M059J (cell line): ENCODE measurements at places on chromosomes 6 and 20.

DNA sequence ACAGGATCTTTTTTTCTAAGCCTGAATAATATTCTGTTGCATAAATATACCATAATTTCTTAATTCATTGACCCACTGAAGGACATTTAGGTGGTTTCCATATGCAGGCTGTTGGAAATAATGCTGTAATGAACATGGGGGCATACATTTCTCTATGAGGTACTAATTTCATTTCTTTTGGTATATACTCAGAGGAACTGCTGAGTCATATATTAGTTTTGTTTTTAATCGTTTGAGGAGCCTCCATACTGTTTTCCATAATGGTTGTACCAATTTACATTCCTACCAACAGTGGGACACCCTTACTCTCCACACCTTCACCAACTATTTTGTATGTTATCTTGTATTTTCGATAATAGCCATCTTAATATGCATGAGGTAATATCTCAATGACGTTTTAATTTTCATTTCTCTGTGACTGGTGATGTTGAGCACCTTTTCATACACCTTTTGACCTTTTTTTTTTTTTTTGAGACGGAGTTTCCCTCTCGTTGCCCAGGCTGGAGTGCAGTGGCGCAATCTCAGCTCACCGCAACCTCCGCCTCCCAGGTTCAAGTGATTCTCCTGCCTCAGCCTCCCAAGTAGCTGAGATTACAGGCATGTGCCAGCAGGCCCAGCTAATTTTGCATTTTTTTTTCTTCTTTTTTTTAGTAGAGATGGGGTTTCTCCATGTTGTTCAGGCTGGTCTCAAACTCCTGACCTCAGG is 187.4 kb downstream of the RNGTT start:
- DNase-seq, result no peak

DNA sequence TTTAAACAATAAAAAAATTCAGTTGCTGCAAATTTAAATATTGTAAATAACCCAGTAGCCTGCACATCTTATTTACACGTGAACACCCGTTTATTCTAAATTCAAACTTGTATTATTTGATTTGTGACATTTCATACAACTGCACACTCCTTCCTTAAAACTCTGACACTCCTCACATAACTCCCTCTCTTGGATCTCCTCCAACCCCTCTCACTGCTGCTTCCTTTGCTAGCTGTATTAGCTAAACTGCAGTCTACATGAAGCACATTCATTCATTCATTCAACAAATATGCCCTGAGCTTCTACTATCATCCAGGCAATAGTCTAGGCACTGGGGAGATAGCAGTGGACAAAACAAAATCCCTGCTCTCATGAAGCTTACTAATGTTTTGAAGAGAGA is 47.0 kb downstream of the FBXL4 start:
- DNase-seq, result no peak

DNA sequence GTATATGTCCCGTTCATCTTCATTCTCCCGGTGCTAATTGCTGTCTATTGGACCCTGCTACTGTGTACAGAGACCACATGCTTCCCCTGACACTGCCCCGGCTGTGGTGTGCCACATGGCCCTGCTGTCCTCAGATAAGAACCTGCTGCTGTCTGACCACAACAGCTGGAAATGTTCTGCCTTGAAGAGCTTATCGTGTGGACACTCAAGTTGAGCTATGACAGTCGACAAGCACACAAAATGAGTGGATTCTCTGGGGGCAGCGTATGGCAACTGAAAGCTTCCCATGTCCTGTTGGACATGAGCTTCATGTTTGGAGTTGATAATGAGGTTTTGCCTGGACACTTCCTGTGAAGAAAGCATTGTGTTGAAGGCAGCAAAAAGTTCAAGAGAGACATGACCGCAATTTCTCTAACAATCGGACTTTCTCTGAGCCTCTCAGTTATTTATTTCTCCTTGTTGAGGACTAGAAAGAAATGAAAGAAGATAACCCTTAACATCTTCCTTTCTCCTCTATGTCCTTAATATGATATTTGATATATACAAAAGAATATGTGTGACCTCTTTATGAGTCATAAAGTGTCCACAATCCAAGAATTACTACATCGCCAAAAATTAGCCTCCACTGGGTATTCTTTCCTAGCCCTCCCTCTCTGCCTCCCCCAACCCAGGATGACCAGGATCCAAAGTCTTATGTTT is 187.1 kb upstream of the TCF21 start:
- peak; percentile 19 for DNase-seq

GRCh38 chr6:105077596-105078385 is 102.0 kb downstream of the POPDC3 start:
- peak; percentile 64 for DNase-seq

DNA sequence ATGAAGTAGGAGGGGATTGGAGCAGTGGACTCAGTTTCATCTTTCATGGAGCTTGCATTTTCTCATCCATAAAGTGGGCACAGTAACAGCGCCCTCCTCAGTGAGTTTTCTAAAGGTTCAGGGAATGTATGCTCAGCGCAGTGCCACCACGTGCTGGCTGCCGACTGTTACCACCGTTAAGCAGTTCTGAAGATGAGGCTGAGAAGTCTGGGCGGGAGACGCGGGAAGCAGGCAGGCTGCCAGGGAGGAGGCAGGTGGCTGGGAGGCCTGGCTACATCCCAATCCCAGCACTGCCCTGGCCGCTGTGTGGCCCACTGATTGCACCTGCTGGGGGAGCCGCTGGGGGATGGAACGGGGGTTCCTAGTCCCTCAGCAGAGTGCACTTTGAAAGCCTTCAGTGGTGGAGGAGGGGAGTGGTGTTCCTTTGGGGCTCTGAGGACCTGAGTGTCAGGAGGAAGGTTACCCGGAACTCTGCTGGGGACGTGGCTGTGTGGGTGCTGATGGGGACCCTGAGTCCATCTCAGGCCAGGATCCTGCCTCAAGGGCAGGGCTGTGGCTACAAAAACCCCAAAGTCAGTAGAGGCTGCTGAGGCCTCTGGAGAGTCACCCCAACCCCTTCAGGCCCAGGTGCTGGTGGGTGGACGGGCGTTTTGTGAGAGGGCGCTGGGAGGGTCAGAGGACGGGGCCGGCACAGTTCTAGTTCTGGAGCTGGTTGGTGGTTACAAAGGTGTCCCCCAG is 28.0 kb upstream of the PHACTR3 start:
- DNase-seq, result no peak

DNA sequence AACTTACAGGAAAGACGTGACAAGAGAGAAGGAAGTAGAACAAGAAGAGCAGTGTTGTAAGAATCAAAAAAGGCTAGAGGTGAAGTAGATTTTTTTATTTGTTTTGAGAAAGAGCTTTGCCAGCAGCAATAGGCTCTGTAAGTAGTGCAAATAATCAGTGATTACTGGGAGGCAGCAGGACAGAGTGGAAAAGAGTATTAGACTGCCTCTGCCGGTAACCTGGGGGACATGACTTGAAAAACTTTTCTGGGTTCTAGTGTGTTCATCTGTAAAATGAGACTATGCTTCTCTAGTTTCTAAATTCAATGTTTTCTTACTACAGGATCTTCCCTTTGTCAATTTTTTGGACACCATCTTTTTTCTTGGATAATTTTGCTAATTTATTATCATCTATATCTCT is 5.8 kb upstream of the IRAK1BP1 start:
- DNase-seq, result no peak

GRCh38 chr6:168601111-168601510 is 160.1 kb downstream of the SMOC2 start:
- no peak for DNase-seq

GRCh38 chr6:131065112-131065823 is 2.2 kb upstream of the EPB41L2 start:
- DNase-seq, result peak; percentile 55

DNA sequence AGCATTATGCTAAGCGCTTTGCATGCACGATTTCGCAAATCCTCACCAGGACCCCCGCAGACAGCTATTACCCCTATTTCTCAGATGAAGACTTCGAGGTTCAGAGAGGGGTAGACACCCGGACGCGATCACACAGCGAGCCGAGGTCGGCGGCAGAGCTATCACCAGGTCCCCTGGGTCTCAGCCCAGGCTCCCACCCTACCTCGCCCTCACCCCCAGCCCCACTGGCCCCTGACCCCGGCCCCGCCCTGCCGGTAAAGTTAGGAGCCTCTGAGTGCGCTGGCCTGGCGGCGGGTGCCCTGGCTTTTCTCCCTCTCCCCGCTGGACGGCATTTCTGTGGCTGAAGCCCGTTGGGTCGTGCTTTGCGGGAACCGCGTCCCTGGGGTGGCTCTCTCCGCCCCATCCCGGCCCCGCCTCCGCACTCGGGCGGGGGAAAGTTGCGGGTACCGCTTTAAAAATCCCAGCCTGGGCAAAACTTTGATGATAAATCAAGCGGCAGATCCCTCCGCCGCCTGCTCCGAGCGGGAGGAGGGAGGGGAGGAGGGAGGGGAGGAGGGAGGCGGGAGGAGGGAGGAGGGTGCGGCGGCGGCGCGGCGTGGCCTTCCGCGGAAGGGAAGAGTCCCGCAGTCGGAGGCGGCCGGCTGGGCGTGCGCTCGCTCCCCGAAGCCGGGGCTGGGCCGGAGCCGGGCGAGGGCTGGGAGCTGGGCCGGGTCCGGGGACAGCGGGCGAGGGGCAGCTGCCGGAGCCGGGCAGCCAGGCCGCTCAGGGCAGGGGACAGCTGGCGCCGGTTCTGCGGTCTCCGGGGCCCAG is at the start of gene VSTM2L:
Gene VSTM2L, plus strand, starts transcription at position 624 of the 810 bp plus-strand sequence. CDS start 224 bp downstream, outside the sequence.
- peak; percentile 53 for DNase-seq

DNA sequence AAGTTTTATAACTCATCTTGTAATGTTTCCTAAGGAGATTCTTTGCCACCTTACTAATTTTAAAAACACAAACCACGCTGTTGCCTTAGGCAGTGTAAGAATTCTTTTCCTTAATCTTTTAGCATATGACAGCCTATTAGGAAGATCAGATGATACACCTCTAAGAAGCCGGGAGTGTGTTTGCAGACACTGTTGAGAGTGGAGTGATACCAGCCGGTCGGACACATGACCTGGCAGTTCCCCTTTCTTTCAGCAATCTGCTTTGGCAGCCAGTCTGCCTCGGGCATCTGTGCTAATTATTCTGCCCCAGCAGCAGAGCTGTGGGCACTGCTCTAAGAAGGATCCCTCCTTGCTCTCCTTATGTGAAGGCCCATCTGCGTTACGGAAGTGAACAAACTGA is 50.9 kb downstream of the PLCB4 start:
- DNase-seq, result peak; percentile 96

DNA sequence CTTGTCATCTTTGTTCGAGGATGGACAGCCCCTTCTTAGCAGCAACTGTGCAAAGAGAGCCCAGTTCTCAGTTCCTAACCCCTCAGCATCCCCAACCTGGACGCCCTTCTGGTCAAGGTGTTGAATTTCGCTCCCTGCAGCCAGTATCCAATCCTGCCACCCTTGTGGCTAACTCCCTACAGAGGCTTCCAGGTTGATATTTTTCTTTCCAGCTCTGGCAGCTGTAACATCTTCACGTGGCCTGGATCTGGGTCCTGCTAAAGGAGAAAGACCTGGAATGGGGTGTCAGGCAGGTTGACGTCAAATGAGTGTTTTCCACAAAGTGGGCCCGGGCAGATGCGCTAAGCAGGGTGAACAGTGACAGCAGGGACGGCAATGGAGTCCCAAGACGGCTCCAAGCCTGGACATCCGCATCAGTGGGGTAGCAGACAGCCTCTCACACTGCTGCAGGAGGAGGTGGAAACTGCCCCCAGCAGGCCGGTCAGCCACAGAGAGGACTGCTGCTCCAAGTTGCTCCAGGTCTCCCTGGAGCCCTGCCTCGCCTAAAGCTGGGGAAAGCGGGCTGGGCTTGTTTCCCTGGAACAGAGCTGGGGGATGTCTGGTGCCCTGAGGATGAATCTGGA is 1.0 kb upstream of the YTHDF1 start:
- DNase-seq, result no peak

- peak; percentile 5 for DNase-seq
Observed at GRCh38 chr6:90610751-90611542, 24.1 kb upstream of the MAP3K7 start.

GRCh38 chr6:130162421-130162820 is 60.3 kb downstream of the SAMD3 start:
- DNase-seq, result no peak

GRCh38 chr6:5670811-5671561 is 335.7 kb downstream of the NRN1 start:
- DNase-seq, result no peak

GRCh38 chr20:22303523-22303922 is 280.8 kb downstream of the FOXA2 start:
- DNase-seq, result peak; percentile 11

DNA sequence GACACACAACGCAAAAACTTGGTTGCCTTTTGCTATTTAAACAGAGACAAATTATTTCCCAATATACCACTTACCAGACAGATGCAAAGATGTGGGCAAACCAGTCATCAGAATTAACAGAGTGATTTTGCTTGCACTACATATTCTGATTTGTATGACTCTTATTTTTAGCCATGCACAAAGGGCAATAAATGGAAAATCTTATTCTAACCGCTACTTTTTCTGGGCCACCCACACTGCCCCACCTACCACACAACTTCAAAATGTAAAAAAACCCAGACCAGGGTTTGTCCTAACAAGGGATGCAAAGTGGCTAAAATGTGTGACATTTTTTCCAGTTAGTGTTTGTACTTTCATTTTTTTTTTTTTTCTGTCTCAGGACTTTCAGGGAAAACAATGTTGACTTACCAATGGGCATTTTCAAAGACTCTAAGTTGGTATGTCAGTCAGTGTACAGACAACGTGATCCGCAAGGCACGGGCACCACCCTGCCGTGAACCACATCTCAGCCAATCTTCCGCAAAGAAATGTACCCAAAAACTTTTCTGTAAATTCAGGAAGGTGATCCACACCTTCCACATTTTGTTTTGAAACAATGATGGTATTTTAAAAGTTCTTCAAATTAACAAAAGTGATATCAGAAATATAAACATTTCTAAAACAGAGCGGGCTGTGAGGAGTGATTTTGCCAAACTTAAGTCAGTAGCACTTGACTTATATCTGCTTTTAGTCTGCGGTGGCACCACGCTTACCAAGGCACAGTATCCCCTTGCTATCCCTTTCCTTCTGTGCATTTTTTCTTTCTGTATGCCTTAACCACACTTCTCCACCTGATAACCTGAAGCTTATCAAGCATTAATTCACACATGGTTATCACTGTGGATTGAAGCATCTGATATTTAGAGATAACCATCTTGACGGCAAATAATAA is 185.6 kb downstream of the GJA10 start:
- DNase-seq, result no peak

DNA sequence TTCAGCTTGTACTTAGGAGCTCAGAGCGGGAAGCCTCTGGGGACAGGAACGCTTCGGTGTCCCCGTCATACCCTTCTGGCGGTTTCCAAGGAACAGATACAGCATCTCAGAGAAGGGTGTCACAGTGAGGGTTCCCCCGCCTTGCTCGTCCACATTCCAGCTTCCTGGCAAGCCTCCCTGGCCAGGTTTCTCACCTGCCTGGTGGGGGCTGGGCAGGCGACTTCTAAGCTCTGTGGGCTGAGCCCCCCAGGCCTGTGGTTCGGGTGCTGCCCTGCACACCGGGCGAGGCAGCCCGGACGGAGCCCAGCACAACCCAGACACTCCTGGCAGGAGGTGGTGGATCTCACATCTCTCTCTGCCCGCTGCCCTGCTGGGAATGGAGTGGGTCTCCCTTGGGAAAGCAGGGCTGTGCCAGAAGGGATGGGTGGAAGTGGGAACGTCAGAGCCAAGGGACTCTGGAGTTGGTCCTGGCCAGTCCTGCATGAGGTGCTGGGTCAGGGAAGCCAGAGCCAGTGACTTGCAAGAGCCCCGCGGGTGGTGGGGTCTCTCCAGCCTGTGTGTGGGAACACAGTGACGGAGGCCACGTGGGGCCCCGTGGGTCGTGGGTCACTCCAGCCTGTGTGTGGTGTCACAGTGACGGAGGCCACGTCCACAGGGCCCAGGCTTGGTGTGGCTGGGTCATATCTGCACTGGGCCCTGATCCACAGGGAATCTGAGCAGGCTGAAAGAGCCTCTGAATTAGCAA is 47.7 kb upstream of the SMOC2 start:
- DNase-seq, result no peak

GRCh38 chr6:124420116-124420840 is 542.0 kb upstream of the RNF217 start:
- no peak for DNase-seq
